ENCODE measurements at places on chromosomes 3 and 15. TPM values are rescaled to one million over a fixed set of nuclear protein-coding genes. Genes with fewer than 3 reads are reported as not detected.

DNA sequence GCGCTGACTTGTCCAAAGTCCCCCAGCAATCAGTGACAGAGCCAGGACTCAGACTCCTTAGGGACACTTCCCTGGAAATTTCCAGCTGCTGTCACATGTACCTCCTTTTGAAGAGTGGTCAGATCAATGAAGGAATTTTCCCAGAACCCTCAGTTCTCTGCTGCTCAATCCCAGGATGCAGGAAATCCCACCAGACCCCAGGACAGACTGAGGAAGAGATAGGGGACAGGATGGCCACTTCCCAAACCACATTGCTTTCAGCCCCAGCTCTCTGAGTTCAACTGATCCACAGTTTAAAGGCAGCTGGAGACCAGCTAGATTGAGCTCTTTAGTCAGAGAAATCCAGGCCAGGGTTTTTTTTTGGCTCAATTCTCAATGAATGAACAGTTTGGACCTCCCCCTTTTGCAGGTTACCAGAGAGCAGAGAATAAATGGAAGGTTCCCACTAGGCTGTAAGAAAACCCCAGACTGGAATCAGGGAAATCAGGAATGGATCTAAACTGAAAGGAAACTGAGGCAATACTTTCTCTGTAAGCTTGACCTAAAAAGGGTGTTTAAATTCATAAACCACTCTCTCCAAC is 1.5 kb downstream of the CYP1A1 start:
- DNase-seq: no peak

GRCh38 chr3:86104154-86104553 is 886.8 kb downstream of the VGLL3 start:
- DNase-seq: no peak

DNA sequence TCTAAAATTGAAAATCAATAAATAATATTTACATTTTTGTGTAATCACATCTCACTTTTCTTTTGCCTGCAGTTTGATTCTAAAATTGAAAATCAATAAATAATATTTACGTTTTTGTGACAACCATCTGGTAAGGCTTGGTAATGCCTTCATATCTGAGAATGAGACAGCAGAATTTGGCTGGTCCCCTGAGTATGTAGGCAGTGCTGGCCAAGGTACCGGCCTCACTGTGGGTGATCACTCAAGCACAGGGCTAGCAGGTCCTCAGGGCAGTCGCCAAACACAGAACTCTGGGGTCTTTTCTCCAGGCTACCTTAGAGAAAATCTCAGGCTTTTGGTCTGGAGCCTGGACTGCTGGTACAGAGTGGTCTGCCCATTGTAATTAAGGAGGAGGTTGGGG is 26.2 kb downstream of the RTP3 start:
- no peak for DNase-seq

DNA sequence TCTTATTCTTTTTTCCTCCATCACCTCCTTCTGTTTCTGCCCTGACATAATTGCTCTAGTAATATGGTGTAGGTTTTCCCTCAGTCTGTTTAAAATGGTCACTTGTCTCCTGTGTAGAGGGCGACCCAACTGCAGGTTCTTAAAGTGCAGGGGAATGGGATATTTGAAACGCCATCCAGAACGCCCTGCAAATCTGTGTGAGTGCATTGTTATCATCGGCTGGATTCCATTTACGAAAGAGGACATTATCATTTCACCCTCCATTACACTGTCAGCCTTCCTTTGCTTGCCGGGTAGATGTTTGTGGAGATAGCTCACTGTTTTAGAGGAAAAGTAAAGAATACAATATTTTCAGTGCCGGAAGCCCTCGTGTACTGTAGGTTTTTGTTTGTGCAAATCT is 354.0 kb downstream of the LRTM1 start:
- DNase-seq: no peak

- DNase-seq: peak; percentile 86
Measured at GRCh38 chr15:69719527-69720240, 267.1 kb downstream of the RPLP1 start.

GRCh38 chr3:30342318-30343060 is 263.9 kb upstream of the TGFBR2 start:
- DNase-seq: no peak

GRCh38 chr15:73442968-73443367 is at the start of gene REC114:
Gene REC114 (plus strand): TSS chr15:73443164. CDS start chr15:73443186, 22 bp downstream.
- no peak for DNase-seq

GRCh38 chr3:11272906-11273574 is 843 bp downstream of the ATG7 start:
- DNase-seq: no peak

DNA sequence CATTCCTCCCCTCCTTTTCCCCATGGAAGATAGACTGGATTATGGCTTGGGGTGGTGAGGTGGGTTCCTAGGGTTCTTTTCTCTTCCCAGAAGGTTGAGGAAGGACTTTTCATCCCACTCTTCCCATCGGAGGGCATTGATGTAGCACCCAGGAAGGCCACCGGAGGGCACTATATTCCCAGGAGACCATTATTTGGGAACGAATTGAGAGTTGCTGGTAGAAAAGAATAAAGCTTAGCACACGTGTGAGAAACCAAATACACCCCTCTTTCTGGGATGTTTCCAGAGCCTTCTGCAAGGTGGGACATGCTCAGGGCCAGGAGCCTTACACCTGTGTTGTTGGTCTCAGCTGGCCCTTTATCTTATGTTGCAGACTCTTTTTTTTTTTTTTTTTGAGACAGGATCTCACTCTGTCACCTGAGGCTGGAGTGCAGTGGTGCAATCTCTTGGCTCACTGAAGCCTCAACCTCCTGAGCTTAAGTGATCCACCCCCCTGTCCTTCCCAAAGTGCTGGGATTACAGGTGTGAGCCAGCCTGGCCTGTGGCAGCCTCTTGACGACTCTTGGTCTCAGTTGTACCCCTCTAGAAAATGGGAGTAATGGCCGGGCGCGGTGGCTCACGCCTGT is 6.3 kb upstream of the CDC25A start:
- no peak for DNase-seq

GRCh38 chr15:71791975-71792374 is 18.4 kb upstream of the NR2E3 start:
- no peak for DNase-seq

GRCh38 chr3:41199866-41200668 is 762 bp downstream of the CTNNB1 start:
- DNase-seq: no peak

DNA sequence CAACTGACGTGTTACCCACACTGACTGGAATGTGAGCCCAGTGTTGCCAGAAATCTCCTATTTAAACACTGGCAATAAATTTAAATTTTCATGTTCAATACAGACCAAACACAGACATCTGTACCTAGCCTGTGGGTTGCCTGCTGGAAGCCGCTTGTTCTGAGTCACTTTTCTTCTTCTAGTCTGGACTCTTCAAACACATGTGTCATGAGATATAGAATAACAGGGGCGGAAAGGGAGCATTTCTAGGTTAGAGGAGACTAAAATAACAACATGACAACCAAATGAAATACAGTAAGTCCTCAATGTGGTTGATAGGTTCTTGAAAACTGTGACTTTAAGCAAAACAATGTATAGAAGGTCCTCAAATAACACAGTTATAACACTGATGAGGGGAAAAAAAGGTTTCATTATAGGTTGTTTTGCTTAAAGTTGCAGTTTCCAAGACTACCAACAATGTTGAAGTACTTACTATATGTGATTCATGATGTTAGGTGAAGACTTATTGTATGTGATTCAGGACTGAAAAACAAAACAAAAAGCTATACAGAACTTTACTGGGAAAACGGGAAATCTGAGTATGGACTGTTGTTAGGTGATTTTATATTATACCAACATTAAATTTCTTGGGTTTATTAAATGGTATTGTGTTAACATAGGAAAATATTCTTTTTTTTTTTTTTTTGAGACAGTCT is 63.1 kb downstream of the PRKAR2A start:
- no peak for DNase-seq

- no peak for DNase-seq
Measured at GRCh38 chr3:78825858-78826215, 942.0 kb downstream of the ROBO1 start.

GRCh38 chr3:150344079-150344759 is 63.9 kb upstream of the TSC22D2 start:
- no peak for DNase-seq

- DNase-seq: no peak
Measured at GRCh38 chr3:9622438-9622837, 26.9 kb upstream of the MTMR14 start.

DNA sequence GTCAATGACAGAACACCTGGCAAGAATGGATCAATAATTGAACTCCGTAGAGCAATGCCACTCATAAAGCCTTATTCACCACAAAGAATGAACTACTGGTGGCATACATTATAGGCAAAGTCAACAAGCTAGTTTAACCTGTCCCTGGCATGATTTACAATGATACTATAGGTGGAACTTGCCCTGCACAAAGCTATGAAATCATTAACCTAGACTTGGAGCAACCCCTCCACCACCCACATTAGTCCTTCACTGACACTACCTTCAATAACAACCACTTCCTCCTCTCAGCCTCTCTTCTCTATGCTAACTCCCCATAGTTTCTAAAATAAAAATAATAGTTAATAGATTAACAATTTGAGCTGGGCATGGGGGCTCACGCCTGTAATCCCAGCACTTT is 54.4 kb downstream of the ACAP2 start:
- DNase-seq: no peak

GRCh38 chr15:43702174-43702573 is 8.5 kb downstream of the CKMT1A start:
- no peak for DNase-seq

GRCh38 chr15:71804226-71804625 is 6.1 kb upstream of the NR2E3 start:
- DNase-seq: no peak

- no peak for DNase-seq
Measured at GRCh38 chr3:34202975-34203374, 404.5 kb downstream of the PDCD6IP start.

DNA sequence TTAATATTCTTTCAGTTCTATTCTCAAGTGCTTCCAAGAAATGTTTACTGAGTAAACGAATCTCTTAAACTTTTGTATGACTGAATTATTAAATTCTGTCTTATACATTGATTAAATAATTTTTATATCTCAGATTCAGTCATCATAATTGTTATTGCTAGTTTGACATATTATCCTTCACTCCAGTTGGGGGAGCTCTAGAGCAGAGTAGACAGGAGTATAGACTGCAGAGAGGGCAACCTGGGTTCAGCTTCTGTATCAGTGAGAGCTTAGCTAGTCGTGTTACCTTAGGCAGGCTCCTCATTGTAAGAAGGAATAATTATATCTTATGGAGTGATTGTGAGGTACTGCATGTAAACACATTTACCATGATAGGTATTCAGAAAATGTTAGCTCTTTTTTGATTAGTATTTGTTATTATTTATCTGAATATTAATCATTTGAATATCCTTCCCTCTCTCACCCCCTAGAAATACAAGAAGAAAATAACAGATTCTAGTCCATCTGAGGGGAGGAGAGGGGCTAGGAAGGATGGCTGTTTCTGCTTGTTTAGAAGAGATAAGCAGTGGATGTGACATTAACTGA is 31.0 kb upstream of the ZCWPW2 start:
- DNase-seq: no peak

DNA sequence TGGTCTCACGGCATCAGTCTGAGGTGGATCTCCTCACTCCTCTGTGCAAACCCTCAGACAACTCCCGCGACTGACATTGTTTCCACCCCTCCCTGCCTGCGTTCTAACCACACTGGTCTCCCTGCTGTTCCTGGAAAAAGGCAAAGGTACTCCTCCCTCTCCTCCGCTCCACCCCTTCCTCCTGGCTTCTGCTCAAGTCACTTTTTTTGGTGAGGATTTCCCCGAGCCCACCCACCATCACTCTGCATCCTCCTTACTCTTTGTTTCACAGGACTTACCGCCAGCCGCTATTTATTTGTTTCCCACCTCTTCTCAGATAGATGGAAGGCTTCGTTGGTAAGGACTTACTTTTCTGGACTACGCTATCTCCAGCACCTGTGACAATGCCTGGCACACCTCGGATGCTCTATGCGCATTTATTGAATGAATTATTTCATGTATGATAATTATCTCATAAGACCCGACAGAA is 25.6 kb downstream of the PRR23E start:
- no peak for DNase-seq

- DNase-seq: peak; percentile 92
Measured at GRCh38 chr15:89206908-89207331, 14.5 kb downstream of the RLBP1 start.

DNA sequence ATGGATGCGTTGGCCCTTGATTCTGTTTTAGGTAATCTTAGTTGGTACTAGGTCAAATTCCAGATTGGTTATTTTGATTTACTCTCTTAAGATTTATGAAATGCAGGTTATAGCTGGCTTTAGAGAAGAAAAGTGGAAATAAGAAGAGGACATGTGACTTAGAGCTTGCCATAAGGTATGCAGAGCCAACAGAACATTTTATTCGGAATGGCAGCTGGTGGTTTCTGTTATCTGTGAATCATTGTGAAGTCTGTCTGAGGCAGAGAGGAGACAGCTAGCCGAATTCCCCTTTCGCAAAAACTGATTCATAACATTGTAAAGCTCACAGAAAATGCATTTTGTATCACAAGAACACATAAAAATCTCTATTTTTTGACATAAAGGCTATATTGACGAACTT is 82.1 kb downstream of the FILIP1L start:
- DNase-seq: no peak

DNA sequence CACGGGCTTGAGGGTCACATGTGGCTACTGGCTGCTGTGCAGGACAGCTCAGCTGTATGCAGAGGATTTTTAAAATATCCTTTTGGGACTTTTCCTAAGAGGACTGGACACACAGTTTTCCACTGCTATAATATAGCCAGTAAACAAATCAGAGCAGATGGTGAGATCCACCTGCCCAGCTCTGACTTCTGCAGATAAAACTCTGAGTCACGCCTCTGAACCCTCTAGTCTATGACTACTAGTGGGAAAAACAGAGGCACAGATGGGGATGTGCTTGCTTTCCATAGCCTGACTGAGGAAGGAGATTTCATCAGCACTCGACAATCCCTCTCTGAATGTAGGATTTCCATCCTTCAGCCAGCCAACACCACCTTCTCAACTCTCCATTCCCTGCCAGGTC is 45.1 kb downstream of the COLQ start:
- no peak for DNase-seq

The ZBBX gene
- polyA plus RNA-seq: not detected

The TEX55 gene
- not detected for polyA plus RNA-seq

The THRB gene
- 3.7 TPM for polyA plus RNA-seq

The LIPC gene
- polyA plus RNA-seq: 0.47 TPM

The DUOX1 gene
- polyA plus RNA-seq: 0.06 TPM

The LTF gene
- polyA plus RNA-seq: 15.2 TPM

The NOX5 gene
- polyA plus RNA-seq: 0.36 TPM

The SSUH2 gene
- polyA plus RNA-seq: 4.3 TPM

The KCNH8 gene
- 2.8 TPM for polyA plus RNA-seq

The XCR1 gene
- polyA plus RNA-seq: 0.17 TPM

The ZNF620 gene
- polyA plus RNA-seq: 2.4 TPM

The MITF gene
- polyA plus RNA-seq: 1.2 TPM

The CISH gene
- polyA plus RNA-seq: 7.4 TPM
